Stimulated activated CD4-positive, alpha-beta T cell treated with anti-CD3 and anti-CD28 coated beads, Interleukin-15, amount 100 ng/mL, for 1 hour (primary cell): ENCODE measurements at places on chromosomes 3 and 15.

- no peak for DNase-seq
Observed at GRCh38 chr3:172127929-172128580, 88.7 kb downstream of the FNDC3B start.

DNA sequence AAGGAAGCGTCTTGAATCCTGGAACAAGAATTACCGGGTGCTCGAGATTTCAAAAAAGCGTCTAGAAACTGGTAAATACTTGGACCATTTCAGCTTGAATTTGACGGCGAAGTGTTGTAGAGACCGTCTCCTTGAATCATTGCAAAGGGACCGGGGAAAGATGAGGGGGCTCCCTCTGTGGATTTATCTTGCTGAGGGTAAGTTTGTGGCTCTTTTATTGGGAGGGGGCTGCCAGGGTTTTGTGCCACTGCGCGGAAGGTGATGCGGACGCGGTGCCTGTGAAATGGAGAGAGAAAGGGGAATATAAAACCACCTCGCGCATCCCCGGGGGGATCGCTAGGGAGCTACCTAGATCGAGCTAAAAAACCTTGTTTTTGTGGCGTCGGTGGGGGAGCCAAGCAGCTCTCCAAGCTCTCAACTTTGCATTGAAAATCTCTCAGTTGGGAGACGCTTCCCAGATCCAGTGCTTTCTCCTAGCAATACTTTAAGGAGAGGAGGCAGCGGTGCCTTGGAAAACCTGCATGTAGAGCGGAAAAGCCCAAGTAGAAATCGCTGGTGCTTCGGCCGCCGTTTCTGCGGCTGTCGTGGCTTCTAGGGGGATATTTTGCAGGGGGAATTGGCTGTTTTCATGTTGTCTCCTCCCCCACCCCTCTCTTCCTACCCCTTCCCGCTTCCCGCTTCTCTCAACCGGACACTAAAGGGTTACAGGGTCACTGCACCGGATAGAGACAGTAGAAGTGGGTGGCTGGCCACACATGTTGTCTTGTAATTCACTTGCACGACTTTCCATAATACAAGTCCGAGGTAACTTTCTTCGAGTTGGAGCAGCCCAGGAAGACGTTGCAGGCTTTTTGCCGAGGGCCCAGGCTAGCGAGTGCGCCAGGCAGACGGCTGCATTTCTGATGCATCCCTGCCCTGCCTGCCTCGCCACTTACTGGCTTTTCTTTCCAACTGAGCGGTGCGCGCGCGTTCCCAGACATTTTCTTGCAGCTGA, 187.6 kb downstream of the NLGN1 start:
- DNase-seq, result no peak

GRCh38 chr3:166764698-166765318, 615.3 kb downstream of the ZBBX start:
- no peak for DNase-seq

- DNase-seq, result no peak
Observed at GRCh38 chr3:127208483-127209100, 15.7 kb downstream of the PRR23E start.

- no peak for DNase-seq
Observed at GRCh38 chr3:114128826-114129225, 50.0 kb downstream of the DRD3 start.

GRCh38 chr3:5079761-5080160, 42.3 kb upstream of the ARL8B start:
- DNase-seq, result no peak

DNA sequence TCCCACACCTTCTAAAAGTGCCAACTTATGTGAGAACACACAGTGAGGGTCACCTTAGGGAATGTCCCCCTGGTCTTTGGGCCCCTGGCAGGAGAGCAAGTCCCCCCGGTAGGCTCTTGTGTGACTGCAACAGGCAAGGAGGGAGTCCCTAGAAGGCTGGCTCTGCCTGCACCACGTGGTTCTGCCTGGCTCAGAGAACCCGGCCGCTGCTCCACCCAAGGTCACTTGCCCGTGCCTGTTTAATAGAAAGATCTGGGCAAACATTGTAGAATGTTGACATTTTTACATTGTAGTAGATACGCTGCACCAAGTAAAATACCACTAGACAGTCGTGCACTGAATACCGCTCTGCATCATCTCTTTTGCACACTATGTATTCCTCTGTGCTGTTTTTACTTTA, 21.9 kb downstream of the GABRA5 start:
- DNase-seq, result no peak

- DNase-seq, result no peak
Observed at GRCh38 chr3:33645060-33645647, 72.9 kb downstream of the CLASP2 start.

DNA sequence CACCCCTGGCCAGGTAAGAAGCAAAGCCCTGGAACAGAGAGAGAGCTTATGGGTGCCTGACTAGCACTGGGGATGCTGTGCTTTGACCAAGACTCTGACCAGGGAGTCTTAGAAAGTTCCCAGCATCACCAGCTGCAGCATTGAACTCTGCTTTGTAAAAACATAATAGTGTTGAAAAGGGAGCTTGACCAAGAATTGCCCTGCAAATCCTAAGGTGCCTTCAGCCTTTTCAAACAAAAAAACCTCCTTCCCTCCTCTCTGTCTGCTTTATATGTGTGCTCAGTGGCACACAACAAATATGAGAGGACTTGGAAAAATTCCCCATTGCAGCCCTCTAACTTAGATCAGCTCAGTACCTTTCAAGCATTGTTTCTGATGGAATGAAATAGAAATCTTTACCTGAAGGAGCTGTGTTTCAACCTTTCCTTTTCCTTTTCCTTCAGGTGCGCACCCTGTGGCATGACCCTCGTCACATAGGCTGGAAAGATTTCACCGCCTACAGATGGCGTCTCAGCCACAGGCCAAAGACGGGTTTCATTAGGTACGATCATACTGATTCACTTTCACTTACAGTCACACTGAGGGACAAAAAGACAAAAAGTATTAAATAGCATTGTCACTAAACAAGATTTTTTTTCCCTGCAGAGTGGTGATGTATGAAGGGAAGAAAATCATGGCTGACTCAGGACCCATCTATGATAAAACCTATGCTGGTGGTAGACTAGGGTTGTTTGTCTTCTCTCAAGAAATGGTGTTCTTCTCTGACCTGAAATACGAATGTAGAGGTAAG, 13.0 kb downstream of the THBS1 start:
- no peak for DNase-seq

DNA sequence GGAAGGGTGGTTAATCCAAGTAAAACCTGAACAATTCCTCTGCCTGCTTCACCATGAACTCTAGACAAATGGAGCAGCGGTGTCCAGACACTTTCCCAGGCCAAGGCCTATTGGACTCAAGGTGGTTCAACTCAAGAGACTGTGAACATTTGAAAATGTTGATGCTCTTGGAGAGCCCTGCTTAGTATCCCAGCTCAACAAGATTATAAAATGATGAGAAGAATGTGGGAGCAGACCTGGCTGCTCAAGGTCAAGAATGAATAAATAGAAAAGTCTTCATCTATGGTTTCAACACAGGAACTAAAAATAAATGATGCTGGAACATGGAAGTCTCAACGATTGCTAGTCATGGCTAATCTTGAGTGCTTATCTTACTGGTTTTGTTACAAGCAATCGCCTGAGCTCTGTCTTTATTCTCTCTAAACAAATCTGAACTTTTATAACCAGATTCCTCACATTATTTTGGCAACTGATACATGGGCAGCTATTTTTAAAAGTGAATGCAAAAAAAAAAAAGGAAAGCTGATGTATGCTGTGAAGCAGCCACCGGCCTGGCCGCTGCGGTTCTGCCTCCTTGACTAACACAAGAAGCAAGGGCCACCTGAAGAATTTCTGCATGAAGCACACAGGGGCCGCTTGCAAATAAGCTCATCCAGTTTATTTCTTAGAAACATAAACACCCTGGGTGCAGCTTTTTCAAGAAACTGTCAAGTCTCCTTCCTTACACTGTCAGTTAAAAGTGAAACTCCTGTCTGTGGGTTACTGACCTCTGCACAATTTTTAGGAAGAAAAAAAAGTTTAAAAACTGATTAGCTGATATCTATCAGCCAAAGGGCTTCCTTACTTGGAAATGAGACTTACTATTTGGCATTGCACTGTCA, 120.1 kb upstream of the ARHGEF3 start:
- DNase-seq, result no peak

DNA sequence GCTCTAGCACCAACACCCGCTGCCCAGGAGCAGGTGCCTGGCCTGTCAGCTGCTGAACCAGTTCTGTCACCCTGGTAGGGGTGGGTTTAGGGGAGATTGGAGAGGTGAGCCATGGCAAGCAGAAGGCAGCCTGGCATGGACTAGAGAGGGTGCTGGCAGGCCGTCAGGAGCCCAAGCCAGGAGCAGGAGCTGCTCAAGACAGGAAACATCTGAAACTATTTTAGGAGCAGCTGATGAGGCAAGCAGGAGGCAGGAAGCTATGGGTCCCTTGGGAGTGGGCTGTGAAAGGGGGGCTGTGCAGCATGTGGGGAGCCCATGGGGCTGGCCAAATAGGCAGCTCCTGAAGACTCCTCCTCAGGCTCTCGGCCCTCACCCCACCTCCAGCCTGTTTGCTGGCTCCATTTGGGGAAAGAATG, 2.3 kb downstream of the INKA1 start:
- DNase-seq, result no peak
